NCI-H774 (cell line): ENCODE measurements at places on chromosomes 16 and 17.

DNA sequence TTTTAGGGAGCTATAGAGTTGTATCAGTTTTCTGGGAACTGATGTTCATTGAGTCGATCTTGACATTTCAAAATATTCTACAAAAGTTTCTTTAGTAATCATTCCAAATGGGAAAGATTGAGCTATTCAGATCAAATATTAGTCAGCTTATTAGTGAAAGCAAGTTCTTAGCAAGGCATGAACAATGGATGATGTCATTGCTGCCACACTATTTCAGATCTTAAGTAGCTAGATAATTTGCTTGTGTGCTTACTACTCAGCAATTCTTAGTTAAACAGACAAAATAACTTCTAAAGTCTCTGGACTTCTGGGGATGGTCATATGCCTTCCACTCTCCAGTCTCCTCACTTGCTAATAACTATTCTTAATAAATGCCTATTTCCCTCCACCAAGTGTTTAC, 69.0 kb upstream of the CDH8 start:
- DNase-seq = no peak

- no peak for DNase-seq
Measured at GRCh38 chr16:58577141-58577540, 52.5 kb downstream of the CNOT1 start.

DNA sequence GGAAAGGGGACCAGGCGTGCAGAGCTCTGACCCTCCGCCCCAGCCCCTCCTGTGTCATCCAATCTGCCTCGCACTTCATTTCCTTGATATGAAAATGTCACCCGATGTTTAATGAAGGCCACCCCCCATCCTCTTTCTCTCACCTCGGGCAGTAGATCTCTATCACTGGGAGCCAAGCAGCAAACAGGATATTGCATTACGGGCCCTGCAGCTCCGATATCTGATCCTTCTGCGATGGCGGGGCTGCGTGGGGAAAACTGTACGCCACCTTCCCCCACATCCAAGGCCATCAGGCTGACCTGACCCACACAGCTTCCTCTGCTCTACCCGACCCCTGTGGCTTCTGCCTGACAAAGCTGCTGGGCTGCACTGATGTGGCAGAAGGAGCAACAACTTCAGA, 74.9 kb downstream of the DYNLRB2 start:
- DNase-seq = no peak

DNA sequence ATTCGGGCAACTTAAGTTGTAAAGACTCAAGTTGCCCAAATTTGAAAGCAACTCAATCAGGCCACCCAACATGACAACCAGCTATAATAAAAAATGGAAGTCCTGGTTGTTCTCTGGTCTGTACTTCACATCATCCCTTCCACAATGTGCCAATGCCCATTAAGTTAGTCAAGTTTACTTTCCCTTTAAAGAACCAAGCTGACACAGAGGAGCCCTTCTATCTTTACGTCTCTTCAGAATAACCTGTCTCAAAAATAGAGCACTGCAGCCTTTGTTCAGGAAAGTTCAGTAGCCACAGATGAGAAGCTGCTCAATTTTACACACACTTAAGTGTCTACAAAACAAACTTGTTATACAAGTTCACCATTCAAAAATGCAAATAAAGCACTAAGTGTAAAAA, 75.1 kb upstream of the C17orf78 start:
- DNase-seq = no peak
